MG63 (cell line): ENCODE measurements at places on chromosomes 12 and 14. TPM values are rescaled to one million over a fixed set of nuclear protein-coding genes. Genes with fewer than 3 reads are reported as not detected.
A peak's percentile ranks its signal among the peaks of the same experiment; 100 is the strongest.

Gene MUCL1
- total RNA-seq = not detected in 2 replicates

- DNase-seq = no peak
These were observed 24.5 kb downstream of the RECQL start for GRCh38 chr12:21476949-21477348.

DNA sequence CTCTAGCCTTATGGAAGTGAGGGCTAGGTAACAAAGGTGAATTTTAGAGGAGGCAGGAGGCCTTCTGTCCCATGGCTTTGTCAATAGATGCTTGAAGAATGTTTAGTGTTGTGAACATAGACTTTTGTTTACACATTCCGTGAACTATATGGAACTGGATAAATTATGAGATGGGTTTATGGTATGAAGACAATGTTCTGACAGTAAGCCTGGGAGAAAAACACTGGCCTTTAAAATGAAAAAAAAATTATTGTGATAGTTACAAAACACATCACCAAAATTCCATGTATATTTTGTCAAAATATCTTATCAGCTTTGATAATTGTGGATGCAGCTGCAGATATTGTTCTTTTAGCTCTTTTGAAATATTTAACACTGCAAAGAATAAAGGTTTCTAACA lies 251.5 kb upstream of the DCN start:
- no peak for DNase-seq

- DNase-seq = no peak
These were observed 193.9 kb downstream of the RGS6 start for GRCh38 chr14:72126091-72126490.

- no peak for DNase-seq
These were observed 136.4 kb downstream of the FOXN3 start for GRCh38 chr14:89280600-89280999.

DNA sequence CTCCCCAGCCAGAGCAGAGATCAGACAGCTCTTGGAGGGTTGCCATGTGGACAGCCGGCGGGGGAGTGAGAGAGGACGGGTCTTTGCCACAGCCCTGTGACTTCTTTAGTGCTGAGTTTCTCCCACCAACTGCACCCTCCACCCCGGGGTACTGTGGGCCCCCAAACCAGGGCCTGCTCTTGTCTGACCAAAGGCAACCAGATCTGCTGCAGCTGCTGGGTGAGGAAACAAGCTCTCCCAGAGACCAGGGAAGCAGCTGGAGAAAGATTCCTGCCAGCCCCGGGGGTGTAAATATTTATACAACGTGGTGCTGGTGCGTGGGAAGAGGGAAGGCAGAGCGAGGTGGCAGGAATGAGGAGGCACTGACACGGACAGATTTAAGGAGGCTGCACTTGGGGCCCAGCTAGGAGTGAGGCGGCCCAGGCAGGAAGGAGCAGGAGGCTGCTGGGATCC lies 14.3 kb upstream of the ZFP36L1 start:
- peak; percentile 86 for DNase-seq

DNA sequence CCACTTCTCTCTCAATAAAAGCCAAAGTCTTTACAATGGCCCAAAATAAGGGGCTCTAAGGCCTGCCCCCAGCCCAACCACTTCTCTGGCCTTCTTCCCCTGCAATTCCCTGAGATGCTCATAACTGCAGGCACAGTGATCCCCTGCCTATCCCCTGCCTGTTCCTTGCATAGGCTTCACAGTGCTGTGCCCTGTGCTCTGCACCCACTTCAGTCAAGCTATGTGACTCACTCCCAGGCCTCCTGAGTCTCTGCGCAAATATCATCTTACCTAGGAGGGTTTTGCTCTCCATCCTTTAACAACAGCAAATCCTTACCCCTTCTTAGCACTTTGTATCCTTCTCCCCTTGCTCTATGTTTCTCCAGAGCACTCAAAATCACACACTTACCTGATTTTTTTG lies 242.2 kb downstream of the MSRB3 start:
- no peak for DNase-seq

- no peak for DNase-seq
These were observed 7.9 kb downstream of the MIA2 start for GRCh38 chr14:39241637-39242036.

DNA sequence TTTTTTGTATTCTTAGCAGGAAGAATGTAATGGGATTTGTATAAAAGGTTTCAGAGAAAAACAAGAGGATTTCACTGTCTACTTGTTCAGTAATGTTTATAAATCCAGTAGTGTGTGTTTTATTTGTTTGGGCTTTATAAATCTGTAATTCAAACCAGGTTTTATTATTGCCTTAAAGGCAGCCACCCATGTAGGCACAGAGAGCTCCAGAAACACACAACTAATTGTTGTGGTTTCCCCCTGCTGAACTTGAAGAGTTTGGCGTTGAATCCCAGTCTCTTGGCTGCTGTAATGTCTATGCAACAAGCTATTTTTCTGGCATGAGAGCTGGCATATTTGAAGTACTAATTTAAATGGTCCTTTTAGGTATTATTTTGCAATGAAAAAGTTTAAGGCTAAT lies 63.4 kb upstream of the SLCO1C1 start:
- DNase-seq = peak; percentile 44
